Tibial nerve (tissue), 4 donors: ENCODE measurements at places on chromosomes 12 and 14. TPM values are rescaled to one million over a fixed set of nuclear protein-coding genes. Genes with fewer than 3 reads are reported as not detected.

DNA sequence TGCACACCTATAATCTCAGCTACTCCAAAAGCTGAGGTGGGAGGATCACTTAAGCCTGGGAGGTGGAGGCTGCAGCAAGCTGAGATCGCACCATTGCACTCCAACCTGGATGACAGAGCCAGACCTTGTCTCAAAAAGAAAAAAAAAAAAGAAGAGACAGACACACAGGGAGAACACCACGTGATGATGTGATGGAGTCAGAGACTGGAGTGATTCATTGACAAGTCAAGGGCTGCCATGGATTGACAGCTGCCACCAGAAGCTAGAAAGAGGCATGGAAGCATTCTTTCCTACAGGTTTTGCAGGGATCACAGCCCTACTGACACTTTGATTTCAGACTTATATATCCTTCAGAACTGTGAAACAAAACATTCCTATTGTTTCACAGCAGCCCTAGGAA lies 3.5 kb upstream of the HCFC2 start:
- DNase-seq: no peak

Gene PPFIA2
- 5.5 TPM for total RNA-seq

DNA sequence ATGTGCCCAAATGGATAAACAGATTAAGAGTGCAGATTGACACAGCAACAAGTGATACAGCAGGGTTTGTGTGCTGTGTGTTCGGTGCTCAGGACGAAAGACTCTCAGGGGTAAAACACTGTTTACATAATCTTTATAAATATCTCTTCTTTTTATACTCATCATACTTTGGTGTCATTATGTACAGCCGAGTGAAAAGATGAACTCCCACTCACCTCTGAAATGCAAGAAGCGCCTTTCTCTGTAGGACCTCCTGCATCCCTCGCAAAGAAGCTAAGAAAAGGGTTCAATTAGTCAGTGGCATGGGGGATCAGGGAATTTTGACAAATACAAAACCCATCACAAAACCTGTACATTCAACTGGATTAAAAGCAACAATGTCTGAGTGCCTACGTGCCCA lies 163.6 kb downstream of the TTC7B start:
- no peak for DNase-seq

Gene MIP
- total RNA-seq: not detected

DNA sequence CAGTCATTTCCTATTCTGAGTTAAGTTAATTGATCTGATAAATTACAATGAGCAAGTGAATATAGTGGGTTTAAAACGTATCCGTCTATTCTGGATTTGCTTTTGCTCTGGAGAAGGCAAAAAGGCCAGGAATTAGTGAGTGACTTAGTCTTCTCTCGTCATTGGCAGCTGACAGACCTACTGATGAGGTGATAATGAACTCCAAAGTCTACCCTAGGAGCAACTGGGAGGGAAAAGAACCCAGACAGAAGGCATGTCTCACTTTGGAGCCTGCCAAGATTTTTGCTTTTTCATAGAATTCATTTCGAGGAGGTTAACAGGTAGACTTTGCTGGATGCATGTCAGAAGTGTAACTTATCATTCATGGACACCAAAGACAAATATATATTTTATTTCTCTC lies 270.3 kb downstream of the FBXL14 start:
- DNase-seq: no peak

Gene HELB
- total RNA-seq: 4.0 TPM

DNA sequence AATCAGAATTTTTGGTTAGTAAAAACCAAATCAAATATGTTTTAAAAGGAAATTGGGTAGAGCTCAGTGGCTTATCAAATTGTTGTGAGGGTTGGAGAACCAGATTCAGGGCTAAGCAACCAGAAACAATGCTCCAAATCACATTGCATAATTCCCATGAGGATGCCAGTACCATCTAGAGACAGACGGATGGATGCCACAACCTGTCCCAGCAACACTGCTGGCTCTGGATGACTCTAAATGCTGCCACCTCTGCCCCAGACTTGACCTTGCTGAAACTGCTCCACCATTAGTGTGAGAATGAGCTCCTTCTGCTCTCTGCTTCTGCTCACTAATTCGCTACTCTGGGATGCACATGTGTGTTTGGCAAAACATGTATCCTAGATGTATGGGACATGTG lies 43.9 kb downstream of the FRS2 start:
- DNase-seq: no peak

DNA sequence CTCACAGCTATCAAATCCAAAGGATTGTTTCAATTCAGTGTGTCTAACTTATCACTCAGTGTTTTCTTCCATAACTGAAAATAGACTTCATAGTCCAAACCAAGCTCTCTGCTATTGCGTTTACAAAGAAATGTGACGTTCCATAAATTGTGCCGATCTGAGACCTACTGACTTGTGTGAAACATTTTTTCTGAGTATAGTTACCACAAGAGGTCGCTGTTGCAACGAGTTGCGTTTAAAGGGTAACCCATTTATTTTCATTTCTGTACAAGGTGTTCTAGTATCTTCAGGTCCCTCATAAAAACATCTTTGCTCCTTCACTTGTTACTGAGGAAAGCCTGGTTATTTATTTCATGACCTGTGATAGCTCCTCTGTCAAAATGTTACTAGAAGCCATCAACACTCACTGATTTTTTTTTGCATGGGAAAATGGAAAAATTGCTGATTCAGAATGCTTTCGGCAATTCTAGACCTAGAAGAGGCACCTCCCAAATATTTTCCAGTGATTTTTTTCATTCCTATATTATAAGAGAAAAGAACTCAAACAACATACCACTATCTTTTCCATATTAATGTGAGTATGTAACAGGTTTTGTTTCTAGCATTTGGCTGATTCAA lies 60.9 kb upstream of the OR4E1 start:
- DNase-seq: peak; percentile 10

Gene SLC39A2
- not detected for total RNA-seq

DNA sequence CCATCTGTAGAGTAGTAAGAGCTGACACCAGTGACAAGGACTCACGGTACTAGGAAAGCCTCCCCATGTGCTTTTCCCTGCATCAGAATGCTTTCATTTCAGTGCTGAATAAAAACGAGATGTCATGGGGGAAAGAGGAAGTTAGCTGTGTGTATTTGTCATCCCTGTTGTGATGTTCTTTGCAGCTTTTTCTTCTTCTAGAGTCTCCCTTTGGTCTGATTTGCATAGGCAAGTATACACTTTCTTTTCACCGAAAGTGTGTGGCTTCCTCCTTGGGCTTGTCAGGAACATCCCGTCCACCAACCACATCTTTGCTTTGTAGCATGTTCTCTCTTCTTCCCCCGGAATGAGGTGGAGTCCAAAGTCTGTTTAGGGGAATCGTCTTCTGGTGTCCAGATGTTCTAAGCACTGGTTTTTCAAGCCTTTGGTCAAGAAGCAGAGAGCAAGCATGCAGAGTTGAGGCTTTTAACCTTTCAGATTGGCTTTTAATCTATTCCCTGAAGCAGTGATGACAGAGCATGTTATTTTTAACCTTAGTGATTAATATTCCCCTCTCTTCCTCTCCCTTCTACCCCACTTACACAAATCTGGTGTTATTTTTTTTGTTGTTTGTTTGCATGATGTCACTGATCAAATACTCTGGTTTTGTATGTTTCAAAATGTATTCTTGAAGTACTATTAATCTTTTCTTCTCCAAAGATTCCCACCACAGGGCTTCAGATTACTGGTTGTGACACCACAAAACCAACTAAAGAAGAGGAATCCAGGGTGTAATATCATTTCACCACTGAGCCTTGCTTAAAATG lies 163.4 kb downstream of the SAMD4A start:
- peak; percentile 29 for DNase-seq

GRCh38 chr14:90778571-90779255 lies 37.5 kb downstream of the TTC7B start:
- DNase-seq: no peak

DNA sequence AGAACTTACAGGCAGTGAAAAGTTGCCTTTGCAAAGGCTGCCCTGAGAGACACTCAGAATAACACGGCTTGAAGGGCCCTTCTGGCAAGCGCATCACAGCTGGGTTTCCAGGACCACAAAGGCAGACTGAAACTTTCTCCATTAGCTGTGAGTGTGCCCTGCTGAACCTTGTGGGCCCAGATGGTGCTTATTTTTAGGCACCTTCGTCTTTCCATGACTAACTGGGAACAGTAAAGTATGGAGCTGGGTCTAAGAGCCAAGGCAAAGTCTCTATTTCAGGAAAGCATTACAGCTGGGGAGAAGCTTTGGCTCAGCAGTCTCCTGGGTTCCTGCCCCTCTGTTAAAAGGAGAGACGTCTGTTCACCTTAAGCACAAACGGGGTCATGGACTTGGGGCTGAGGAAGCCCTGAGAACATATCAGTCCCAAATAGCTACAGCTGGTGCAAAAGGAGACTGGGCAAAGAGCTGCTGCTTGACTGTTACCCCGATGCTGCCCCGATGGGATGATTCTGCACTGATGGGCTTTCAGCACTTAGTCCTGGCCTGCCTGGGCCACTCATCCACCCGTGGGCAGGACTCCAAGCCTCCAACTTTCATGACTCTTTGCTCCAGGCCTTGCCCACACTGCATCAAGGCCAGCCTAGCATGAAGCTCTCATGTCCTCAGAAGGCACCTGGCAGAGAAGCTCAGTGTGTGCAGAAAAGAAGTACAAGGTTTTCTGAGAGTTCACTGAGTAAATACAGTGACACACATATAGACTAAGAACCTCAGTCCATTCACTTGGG lies 248.3 kb downstream of the PHLDA1 start:
- no peak for DNase-seq

DNA sequence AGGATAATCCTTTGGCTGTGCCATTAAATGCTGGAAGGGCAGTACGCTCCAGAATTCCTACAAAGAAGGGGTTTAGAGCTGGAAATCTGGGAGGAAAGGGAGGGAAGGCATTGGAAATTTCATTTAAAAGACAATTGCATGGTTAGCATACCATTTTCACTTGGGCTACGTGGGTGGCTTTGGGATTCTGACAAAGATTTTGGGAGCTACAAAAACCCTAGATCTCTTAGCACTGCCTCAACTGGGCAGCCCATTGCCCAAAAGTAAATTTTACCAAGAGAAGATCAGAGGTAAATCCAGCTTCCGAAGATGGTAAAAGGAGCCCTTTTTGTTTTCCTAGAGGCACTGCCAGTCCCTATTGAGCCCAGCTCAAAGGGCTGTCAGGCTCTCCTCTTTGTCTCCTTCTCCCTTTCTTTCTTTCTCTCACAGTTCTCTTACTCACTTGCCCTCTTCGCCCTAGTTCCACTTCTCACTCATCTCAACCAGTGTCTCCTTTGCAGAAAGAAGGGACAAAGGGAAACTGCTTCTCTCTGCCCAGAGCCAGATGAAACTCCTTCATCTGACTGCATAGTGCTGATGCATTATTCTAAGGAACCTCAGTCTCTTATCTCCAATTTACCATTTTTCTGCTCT lies 125.4 kb upstream of the PLEKHA5 start:
- no peak for DNase-seq

- DNase-seq: no peak
Measured at GRCh38 chr12:510071-510825, 50.5 kb downstream of the B4GALNT3 start.

DNA sequence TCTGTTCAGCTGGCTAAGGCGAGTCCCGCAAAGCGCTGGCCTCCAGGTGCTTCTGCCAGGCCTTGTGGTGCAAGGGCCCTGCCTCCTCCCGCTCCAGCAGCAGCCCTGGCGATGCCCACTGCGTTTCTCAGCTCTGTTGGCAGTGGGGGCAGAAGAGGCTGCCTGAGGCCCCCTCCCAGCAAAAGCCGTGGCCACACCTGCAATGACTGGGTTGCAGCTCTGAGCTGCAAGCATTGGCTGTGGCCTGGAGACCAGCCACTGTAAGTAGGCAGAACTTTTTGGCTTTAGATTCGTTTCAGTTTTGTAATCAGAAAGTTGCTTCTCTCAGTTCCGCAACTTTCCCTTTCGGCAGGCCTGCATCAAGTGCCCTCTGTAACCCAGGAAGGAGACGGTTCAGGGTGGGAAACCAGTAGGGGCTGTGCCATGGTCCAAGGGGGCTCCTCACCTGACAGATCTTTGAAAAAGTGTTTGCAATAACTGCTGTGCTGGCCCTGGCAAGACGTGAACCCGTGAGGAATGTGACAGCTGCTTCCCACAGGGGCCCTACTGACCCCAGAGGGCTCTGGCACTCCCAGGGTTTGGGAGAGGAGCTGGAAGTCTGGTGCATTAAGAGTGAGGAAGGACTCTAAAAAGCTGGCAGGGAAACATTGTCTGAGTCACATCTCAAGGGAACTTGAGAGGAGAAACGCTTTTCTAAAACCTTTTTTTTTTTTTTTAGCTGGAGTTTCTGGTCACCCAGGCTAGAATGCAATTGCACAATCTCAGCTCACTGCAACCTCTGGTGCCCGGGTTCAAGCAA lies 54.5 kb upstream of the MAX start:
- peak; percentile 53 for DNase-seq

- DNase-seq: no peak
Measured at GRCh38 chr12:128970941-128971340, 117.7 kb downstream of the GLT1D1 start.

- no peak for DNase-seq
Measured at GRCh38 chr14:105389976-105390848, 8.1 kb upstream of the TEX22 start.

DNA sequence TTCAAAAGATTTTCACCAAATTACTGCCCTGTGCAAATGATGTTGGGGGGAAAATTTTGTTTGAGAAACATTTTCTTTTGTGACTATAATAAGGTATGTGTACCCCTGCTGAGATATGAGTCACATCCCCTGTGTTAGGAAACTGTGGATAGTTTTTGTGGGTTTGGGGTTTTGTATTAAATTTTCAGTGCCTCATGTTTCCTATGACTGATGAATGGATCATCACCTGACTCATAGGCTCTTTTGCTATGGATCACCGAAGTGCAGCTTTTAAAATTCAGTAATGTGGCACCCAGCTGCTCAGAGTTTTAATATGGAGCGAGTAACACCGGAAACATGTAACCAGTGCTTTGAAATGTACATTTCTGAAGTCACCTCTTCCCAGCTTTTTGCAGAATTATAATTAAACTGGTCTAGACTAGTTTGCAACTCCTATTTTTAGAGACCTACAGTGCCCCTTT lies 167.4 kb upstream of the HMGA2 start:
- DNase-seq: no peak

Gene NRXN3
- total RNA-seq: 16.7 TPM
